ENCODE measurements at places on chromosomes 1 and 21.

DNA sequence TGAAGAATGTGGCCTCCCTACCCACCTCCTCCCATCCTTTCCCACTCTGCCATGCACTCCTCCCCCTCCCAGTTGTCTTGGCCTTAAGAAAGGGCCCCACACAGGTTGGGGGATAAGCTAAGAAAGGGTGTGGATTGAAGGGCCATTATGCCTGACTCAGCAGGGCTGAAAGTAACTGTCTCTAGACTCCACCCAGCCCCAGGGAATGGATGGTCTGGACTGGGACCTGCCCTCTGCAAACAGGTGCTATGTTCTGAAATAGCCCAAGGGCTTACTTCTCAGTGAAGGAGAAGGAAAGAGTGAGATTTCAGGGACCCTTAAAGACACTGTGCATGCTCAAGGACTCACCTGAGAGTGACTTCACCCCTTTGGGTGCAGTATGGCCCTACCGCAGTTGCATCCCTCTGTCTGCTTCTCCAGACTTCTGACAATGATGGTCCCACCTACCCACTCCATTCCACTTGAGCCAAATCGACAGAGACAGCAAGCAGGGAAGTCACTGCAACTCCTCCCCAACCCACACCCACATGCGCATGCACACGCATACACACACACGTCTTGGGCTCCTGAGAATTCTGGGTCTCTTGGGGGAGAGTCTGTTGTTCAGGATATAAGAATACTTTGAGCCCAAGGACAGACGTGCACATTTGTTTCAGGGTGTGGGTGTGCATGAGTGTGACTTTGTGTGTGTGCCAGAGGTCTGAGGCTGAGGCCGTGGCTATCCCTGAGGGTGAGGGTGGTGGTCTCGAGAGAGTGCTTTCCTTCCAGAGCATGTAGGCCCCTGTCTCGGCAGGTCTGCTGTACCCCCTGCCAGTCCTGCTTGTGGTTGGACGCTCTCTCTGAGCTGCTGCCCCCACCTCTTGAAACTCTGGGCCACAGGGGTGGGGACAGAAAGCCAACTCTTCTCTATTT, 231.9 kb downstream of the PTPRU start:
- no peak for DNase-seq

GRCh38 chr1:101338714-101339430, 102.1 kb downstream of the S1PR1 start:
- no peak for DNase-seq

DNA sequence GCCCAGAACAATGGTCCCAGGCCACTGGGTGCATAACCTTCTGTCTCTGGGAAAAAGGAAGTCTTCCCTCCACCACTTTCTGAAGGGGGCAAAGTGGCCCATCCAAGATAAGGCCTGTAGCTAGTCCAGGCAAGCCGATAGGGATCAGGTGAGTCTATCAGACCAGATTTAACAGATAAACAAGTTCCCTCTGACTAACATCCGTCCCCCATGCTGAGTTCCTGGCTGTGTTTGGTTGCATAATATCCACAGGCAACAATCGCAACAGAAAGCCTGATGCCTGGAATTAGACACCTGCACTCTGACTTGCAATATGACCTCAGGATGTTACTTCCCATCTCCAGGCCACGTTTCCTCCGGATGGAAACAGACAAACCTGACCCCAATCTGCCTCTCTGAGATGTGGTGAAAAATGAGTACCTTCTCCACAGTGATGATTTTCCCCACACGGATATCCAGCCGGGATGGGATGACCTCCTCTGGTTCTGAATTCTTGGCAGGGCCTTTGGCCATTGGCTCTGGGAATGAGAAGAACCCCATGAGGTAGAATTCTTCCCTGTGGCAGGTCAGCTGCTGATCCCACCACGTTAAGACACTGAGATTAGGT, 36.4 kb downstream of the YARS1 start:
- no peak for DNase-seq

DNA sequence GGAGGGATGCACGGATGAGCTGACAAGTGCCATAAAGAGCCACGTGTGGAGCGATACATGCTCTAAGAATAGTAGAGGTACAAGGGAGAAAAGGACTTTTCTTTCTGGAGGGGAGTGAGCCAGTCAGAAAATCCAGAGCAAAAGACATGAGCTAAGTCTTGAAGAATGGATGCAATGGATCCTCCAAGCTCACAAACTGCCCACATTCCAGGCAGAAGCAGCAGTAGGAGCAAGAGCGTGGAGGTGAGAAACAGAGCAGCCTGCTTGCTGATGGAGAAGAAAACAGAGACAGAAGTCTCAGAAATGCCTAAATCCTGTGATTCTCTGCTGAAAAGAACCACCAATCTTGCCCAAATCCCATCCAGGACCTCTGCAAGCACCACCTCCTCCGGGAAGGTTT, 78.2 kb upstream of the RALGPS2 start:
- DNase-seq = no peak

DNA sequence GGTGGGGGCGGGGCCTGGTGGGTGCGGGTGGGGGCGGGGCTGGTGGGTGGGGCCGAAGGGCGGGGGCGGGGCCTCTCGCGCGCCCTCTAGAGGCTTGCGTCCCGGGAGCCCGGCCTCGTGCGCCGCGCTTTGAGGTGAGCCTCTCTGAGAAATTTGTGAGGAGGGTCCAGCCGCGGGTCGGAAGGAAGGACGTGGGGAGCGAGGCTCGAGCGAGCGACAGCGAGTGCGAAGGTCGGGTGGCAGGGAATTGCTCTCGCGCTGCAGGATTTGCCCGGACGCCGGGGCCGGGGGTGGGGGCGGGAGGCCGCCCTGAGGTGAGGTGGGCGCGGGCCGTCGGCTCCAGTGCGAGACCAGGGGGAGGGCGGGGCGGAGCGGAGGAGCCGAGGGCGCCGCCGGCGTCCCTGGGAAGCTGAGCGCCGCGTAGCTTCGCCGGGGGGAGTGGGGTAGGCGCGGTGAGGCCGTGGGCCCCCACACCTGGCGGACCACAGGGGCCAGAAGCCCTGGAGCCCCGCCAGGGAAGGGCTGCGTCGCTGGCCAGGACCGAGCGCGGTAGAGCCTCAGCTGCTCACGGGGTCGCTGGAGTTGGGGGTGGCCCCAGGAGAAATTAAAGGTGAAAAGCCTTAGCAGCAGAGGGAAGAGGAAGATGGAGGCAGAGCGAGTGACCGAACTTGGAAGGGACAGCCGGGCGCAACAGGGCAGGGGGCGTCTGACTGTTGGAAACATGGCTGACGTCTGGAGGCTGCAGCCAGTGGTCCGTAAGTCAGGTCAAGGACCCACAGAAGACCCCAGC, 754 bp upstream of the LSS start:
- DNase-seq = peak; percentile 64

GRCh38 chr1:210332719-210333398, 4.2 kb downstream of the HHAT start:
- no peak for DNase-seq

DNA sequence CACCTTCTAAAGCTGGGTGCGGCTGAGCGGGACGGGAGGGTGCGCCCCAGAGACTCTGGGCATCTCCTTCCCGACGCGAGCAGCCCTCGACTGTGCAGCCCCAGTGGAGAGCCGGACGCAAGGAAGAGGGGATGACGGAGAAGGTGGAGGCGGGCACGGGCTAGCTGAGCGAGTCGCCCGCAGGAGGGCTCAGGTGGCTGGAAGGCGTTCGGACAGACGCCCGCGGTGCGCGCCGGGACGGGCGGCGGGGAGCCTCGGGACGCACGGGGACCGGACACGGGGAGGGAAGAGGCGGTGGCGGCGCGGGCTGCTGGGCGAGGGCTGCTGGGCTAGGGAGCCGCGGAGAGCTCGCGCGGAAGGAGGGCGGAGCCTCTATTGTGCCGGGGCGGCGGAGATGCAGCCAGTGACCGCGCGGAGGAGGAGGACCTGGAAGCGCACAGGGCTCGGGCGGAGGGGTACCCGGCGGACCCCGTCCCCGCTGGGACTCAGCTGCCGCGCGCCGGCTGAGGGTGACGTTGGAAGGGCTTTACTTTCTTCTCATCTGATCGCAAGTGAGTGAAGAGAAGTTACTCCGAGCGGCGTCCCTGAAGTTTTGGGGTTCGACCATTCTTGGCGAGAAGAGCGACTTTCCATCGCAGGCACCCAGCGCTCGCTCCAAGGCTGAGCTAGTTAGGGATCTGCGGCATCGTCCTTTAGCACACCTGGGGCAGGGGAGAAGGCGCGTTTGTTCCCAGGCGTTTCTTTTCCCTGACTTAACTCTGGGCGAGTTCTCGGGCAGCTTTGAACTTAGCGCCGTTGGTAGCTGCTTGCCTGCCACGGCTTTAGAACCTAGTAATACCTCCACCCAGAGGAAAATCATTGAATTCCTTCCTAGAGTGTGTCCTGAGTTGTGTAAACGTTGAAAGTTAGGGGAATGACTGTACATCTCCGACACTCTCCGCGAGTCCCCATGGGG, at the start of gene OLFML2B:
OLFML2B (minus strand) TSS at position 323 of the 955 bp plus-strand sequence. CDS start 439 bp downstream, outside the sequence.
- peak; percentile 69 for DNase-seq

- DNase-seq = no peak
Observed at GRCh38 chr1:221517961-221518360, 223.9 kb downstream of the DUSP10 start.

DNA sequence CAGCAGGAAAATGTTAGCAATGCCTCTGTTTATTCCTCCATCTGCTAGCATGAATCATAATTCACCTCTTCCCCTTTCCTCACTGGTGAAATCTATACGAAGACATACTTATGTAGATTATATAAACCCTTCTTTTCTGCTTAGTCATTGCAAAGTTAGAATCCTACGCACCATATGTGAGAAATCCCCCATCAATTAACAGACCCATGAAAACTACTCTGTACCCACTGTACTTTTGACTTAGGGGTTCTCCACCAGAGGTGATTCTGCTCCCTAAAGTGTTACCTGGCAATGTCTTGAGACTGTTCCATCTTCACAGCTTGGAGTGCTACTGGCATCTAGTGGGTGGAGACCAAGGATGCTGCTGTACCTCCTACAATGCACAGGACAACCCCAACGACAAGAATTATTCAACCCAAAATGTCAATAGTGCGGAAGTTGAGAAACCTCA, 49.6 kb upstream of the KCTD3 start:
- peak; percentile 36 for DNase-seq

DNA sequence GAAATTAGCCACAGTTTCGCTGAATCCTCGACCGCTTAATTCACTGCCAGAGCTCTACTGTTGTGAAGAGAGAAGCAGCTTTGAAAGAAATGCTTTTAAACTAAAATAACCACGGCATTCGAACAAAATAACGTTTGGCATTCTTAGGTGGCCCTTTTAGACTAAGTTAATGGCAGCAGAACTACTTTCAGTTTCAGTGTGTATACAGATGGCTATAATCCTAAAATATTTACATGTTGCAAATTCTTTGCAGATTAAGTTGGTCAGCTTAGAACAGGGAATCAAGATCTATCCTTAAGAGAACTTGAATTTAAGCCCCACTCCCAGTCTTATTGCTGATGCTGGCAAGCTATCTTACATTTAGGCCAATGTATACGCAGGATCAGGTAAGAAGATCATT, 62.7 kb downstream of the ADSS2 start:
- DNase-seq = no peak

DNA sequence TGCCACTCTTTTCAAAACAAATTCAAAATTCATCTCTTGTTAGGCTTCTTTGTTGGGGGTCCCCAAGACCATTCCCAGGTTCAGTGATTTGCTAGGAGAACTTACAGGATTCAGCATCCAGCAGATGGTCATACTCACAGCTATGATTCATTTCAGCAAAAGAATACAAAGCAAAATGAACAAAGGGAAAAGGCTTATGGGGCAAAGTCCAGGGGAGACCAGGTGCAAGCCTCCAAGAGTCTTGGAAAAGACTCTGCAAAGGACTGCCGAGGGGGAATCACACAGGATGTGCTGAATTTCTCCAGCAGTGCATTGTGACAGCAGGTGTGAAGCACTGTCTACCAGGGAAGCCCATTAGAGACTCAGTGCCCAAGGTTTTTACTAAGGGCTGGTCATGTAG, 7.3 kb downstream of the TRAF5 start:
- no peak for DNase-seq

GRCh38 chr1:37851782-37852210, 7.6 kb downstream of the MTF1 start:
- no peak for DNase-seq

DNA sequence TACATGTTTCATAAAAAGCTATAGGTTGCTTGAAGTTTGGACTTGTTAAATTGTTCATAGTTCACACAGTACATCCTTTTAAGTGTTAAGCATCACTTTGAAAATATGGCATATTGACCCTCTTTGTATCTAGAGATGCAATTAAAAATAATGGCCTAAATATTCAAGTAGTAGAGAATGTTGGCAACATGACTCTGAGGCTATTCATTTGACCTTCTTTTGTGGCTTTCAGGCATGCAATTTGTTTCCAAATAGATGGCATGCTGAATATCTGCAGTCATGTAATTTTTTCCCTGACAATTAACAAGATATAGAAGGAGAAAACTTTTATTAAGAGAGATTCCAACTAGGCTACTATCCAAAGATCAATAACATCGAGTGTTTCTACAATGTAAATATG, 230.5 kb upstream of the ZRANB2 start:
- DNase-seq = no peak

DNA sequence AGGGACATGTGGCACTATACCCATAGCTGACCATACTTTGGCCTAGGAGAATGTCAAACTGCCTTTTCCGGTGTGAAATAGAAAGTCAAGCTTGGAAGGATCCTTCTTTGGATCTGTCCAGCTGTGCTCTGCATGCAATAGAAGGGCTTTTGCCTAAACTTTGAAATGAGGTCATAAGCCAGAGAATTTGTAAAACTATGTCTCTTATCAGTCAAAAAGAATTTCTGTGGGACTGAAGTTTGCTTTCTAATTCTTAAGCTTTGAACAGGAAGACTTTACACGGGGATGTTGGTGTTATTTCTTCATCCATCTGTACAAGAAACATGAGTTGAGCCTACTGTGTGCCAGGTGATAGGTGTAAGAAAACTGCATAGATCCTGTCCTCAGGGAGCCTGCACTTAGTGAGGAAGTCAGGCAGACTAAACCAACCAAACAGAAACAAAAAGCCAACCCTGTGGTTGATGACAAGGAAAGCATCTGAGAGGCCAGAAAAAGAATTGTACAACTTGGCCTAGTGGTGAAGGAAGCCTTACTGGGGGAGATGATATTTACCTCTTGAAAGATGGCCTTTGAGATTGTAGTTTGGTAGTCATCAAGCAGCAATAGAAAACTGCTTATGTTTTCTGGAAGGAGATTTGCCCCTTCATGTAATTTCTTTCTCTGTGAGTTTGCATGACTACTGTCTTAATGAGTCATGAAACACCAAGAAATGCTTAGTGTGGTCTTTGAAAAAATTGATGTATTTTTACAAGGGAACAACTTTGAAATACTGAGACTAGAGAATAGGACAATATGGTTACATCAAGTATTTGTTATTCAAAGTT, 24.8 kb downstream of the TGFB2 start:
- no peak for DNase-seq

GRCh38 chr21:42063191-42063570, 7.9 kb upstream of the UMODL1 start:
- no peak for DNase-seq

GRCh38 chr1:223742856-223743517, 30.6 kb downstream of the CAPN2 start:
- DNase-seq = no peak

DNA sequence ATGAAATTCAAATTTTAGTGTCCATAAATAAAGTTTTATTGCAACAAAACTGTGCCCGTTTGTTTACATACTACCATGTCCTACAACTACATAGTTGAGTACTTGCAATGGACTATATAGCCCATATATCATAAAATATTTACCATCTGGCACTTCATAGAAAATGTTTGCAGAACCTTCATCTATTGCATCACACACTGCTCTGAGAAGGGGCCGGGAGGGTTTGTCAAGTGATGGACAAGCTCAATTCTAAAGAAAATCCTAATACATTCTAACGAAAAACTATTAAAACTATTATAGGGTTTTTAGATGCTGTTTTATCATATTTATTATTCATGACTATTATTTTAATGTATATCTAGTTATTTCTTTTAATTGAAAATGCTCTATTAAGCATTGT, 35.9 kb downstream of the RGSL1 start:
- no peak for DNase-seq

- DNase-seq = no peak
Observed at GRCh38 chr1:1132042-1132950, 16.4 kb upstream of the C1orf159 start.

All from SK-N-DZ (cell line).